ENCODE measurements at places on chromosomes 12 and 14. TPM values are rescaled to one million over a fixed set of nuclear protein-coding genes. Genes with fewer than 3 reads are reported as not detected.
A peak's percentile ranks its signal among the peaks of the same experiment; 100 is the strongest.

Gene SDR9C7
- not detected for total RNA-seq

Gene TMPRSS12
- not detected for total RNA-seq

Gene SAMD15
- total RNA-seq = 3.3 TPM

Gene OTX2
- not detected for total RNA-seq

Gene GPR68
- 0.36 TPM for total RNA-seq

DNA sequence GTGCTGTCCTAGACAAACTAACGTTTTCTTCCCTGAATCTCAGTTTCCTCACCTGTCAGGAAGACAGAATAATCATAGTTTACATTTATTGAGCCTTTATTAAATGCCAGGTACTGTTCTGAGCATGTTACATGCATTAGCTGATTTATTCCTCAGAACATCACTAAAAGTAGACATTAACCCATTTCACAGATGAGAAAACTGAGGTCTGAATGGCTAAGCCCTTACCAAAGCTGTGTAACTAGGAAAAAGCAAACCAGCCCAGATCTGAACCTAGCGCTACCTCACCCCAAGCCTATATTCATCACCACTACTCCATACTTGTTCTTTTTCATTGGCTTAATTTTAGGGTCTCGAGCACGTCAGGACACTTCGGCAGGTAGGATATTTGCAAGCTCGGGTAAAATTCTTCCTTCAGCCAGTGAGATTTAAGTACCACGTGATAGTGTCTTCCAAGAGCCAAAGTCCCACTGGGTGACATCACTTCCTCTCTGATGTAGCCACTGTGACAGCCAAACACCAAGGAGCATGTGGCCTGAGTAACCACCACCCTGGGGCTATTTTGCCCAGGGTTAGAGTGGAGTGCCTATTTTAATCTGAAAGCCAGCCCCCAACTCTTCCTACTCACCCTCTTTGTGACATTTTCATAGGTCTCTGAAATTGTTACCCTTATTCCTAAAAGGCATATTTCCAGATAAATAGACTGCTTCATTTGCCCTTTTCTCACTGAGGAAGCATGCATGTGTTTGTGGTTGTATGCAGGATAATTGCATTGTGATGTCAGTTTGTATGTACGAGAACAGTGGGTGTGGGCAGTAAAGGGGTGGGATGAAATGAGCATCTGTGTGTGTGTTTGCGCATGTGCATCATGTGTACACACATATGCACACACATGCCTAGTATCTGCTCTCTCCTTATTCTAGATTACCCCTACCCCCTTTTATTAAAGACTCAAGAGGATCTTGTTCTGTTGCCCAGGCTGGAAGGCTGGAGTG is 62.2 kb upstream of the WSCD2 start:
- no peaks in the 10 kb centered on the region for H3K4me1 ChIP-seq
- H3K4me3 ChIP-seq = no peak overlapping the region
- no peaks in the 10 kb centered on the region for H3K36me3 ChIP-seq

- no peak for DNase-seq
- no peak overlapping the region for H3K27ac ChIP-seq
- no peaks in the 10 kb centered on the region for H3K4me1 ChIP-seq
- no peaks in the 10 kb centered on the region for H3K36me3 ChIP-seq
Measured at GRCh38 chr12:113751513-113751912, 214.6 kb downstream of the RBM19 start.

DNA sequence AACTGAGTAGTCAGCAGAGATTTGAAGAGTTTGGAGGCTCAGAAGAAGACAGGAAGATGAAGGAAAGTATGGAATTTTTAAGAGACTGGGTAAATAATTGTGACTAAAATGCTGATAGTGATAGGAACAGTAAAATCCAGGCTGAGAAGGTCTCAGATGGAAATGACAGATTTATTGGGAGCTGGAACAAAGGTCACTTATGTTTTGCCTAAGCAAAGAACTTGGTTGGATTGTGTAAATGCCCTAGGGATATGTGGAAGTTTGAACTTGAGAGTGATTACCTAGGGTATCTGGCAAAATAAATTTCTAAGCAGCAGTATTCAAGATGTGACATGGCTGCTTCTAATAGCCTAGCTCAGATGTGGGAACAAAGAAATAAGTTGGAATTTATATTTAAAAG is 180.9 kb downstream of the TRHDE start:
- H3K27ac ChIP-seq = no peak overlapping the region
- H3K4me3 ChIP-seq = no peak overlapping the region
- no peaks in the 10 kb centered on the region for H3K4me1 ChIP-seq
- H3K27me3 ChIP-seq = no peaks in the 10 kb centered on the region

GRCh38 chr12:120885521-120885920 is 18.6 kb downstream of the SPPL3 start:
- H3K27me3 ChIP-seq = no peaks in the 10 kb centered on the region
- H3K27ac ChIP-seq = no peak overlapping the region
- no peak overlapping the region for H3K4me3 ChIP-seq
- no peak for DNase-seq

- no peak overlapping the region for H3K4me3 ChIP-seq
- no peaks in the 10 kb centered on the region for H3K4me1 ChIP-seq
- H3K27ac ChIP-seq = no peak overlapping the region
- no peaks in the 10 kb centered on the region for H3K36me3 ChIP-seq
- no peak for DNase-seq
Measured at GRCh38 chr14:94935706-94936300, 165.9 kb upstream of the GSC start.

GRCh38 chr12:51406290-51406689 is 15.1 kb upstream of the GALNT6 start:
- no peak overlapping the region for H3K4me3 ChIP-seq
- H3K4me1 ChIP-seq = no peaks in the 10 kb centered on the region
- H3K36me3 ChIP-seq = no peaks in the 10 kb centered on the region
- no peaks in the 10 kb centered on the region for H3K27me3 ChIP-seq

DNA sequence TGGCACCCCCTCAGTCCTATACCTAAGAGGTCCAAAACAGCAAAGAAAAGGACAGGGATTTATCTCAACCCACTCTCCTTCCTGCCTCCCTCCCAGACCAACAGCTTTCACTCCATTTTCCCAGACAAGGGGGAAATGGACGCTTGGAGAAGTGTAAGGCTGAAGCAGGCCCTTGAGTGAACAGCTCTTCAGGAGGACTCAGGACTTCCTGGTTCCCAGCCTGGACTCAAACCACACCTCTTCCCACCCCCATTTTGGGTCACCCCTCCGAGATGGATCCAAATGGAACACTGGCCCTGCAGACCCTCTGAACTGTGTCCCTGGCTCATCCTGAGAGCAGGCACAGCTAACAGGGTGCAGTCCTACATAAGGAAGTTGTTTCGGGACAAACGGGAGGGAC is 2.7 kb downstream of the KMT2D start:
- peaks cover 15% of the 10 kb centered on the region for H3K36me3 ChIP-seq
- peak; percentile 49 for DNase-seq
- no peaks in the 10 kb centered on the region for H3K27me3 ChIP-seq
- H3K4me1 ChIP-seq = peaks cover 46% of the 10 kb centered on the region

DNA sequence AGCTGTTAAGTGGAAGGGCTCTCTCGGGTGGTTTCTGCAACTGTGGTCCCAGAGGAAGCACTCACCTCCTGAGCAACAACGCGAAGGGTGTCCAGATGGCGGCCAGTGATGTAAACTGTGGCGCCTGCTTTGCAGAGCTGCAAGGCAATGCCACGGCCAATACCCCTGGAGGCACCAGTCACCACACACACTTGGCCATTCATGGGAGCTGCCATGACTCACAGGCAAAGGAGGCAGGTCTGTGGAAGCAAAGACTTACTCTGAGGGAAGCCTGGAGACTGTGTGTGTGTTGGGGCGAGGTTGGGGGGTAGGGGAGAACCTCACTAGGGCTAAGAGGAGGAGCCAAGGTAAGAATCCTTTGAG is 707 bp downstream of the DHRS1 start:
- peak overlapping the region; percentile 84 for H3K4me3 ChIP-seq
- DNase-seq = peak; percentile 59
- no peaks in the 10 kb centered on the region for H3K27me3 ChIP-seq
- peaks cover 32% of the 10 kb centered on the region for H3K36me3 ChIP-seq
- H3K4me1 ChIP-seq = peaks cover 34% of the 10 kb centered on the region

DNA sequence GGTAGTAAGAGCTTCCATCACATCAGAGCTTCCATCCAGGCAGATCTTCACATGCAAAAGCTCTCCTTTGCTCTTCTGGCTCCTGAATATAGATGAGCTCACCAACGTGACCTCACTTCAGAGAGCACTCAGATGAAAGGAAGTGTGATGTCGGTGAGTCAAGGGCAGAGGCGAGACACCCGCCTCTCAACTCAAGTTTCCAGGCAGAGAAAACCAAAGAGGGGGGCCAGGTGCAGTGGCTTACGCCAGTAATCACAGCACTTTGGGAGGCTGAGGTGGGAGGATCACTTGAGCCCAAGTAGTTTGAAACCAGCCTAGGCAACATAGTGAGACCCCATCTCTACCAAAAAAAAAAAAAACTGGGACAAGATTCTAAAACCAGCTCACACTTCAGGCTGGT is 126.9 kb downstream of the DUSP6 start:
- peaks cover 14% of the 10 kb centered on the region for H3K4me1 ChIP-seq
- no peaks in the 10 kb centered on the region for H3K27me3 ChIP-seq
- H3K27ac ChIP-seq = no peak overlapping the region
- DNase-seq = peak; percentile 53
- no peaks in the 10 kb centered on the region for H3K36me3 ChIP-seq

DNA sequence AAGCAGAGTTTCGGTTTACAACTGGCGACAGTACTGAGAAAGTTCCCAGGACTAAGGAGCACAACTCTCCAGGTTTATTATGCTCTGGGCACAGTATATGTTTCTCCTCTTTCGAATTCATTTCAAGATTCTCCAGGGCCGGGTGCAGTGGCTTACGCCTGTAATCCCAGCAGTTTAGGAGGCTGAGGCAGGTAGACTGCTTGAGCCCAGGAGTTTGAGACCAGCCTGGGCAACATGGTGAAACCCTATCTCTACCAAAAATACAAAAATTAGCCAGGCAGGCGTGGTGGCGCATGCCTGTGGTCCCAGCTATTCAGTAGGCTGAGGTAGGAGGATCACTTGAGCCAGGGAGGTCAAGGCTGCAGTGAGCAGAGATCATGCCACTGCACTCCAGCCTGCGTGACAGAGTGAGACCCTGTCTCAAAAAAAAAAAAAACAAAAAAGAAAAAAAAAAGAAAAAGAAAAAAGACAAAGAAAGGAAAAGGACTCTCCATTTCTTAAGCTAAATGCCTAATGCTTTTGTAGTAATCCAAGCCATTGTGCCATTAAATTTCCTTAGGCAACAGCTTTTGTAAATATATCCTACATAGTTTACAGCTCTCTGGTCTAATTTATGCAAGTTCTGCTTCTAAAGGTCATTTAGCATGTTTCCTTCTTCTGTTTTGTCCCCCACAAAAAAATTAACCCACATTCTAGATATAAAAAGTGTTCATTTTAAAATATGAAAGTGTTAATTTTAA is 34.8 kb downstream of the ATL1 start:
- no peaks in the 10 kb centered on the region for H3K4me1 ChIP-seq
- no peaks in the 10 kb centered on the region for H3K27me3 ChIP-seq
- H3K4me3 ChIP-seq = no peak overlapping the region
- no peak for DNase-seq

Data from Karpas-422 (cell line).